Activated CD8-positive, alpha-beta memory T cell treated with anti-CD3 and anti-CD28 coated beads for 1 hour (primary cell): ENCODE measurements at places on chromosomes 4 and X.

DNA sequence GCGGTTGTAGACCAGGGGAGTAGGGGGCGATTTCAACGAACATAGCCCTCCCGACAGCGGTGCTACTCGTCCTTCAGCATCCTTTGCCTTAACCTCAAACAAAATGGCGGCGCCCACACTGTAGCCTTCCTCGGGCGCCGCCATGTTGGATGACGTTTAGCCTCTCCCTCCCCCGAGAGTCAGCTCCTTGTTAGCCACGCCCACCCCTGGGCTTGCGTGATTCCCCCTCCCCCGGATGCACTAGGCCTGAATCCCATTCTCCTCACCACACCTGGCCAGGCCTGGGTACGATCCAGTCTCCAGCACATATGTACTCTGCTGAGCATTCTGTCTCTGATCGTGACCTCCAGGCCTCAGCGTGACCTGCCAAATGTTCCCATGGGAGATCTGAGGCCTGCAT, 49.0 kb upstream of the ZNF157 start:
- DNase-seq = no peak

- DNase-seq = no peak
Measured at GRCh38 chr4:119695216-119695615, 66.6 kb upstream of the PDE5A start.

- no peak for DNase-seq
Measured at GRCh38 chr4:128380306-128380705, 92.7 kb upstream of the PGRMC2 start.

GRCh38 chr4:8473920-8474590, 33.5 kb downstream of the TRMT44 start:
- DNase-seq = no peak

GRCh38 chrX:48700951-48701653, 4.6 kb downstream of the SUV39H1 start:
- DNase-seq = no peak

- no peak for DNase-seq
Measured at GRCh38 chrX:23435108-23435507, 100.5 kb downstream of the PTCHD1 start.

GRCh38 chr4:85724791-85725563, 250.0 kb downstream of the ARHGAP24 start:
- no peak for DNase-seq
